ENCODE measurements at places on chromosomes 13 and 19. TPM values are rescaled to one million over a fixed set of nuclear protein-coding genes. Genes with fewer than 3 reads are reported as not detected.

GRCh38 chr19:48182434-48182833 lies 12.0 kb downstream of the ZSWIM9 start:
- no peak for DNase-seq

DNA sequence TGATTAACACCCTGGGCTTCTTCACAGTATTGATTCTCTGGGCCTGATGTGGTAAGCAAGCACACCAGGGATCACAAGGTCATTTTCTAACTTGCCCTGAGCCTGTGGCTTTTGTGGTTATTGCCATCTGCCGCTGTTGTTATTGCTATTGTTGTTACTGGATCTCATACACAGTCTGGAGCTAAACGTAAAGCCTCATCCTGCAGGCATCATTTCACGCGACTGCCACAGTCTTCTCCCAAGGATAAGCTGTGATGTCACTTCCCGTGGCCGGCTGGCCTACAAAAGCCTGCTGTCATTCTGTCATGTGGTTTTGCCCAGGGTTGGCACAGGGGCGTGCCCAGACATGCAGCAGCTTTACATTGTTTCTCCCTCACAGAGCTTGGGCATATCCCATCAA lies 154.0 kb upstream of the GPR12 start:
- peak; percentile 83 for DNase-seq

- peak; percentile 83 for DNase-seq
These were observed 11.4 kb downstream of the RTN2 start for GRCh38 chr19:45485305-45486077.

DNA sequence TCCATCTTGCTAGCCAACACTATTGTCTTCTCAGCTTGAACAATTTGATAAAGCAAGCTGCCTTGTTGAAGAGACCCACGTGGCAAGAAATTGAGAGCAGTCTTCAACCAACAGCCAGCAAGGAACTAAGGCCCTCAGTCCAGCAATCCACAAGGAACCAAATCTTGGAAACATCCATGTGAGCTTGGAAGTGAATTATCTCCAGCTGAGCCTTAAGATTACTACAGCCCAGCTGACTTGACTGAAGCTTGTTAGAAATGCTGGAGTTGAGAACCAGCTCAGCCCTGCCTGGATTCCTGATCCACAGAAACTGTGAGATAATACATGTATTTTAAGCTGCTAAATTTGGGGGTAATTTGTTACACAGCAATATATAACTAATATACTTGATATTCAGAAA lies 26.2 kb upstream of the DCT start:
- DNase-seq = no peak

DNA sequence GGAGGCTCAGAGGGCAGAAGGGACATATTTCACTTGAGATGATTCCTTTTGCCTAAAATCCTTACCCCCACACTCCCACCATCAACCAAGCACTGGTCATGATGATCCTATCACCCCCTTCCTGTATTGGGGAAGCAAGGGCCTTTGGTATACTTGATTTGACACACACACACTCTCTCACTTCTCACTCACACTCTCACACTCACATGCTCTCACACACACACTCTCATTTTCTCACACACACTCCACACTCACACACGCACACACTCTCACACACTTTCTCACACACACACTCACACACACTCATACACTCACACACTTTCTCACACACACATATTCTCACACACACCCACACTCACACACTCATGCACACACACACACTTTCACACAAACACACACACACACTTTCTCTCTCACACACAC lies 8.6 kb downstream of the RGCC start:
- no peak for DNase-seq

DNA sequence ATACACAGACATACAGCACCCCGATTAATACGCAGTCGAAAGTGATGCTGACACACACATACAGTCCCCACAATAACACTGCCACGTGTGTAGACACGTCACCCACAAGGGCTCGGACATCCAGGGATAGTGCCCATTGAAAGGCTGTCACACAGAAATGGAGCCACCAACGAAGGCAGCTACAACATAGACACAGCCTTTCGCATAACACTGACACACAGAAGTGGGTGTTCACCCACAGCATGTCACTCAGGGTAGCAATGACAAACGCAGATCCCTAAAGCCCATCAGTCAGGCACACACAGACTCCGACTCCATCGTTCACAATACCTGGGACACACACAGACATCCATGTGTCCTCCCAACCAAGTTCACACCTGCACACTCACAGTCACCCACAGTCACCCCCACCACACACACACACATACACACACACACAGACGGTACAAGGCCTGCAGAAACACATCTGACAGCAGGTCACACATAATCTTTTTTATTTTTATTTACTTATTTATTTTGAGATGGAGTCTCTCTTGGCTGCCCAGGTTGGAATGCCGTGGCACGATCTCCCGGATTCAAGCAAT lies 10.4 kb upstream of the NANOS3 start:
- DNase-seq = no peak

DNA sequence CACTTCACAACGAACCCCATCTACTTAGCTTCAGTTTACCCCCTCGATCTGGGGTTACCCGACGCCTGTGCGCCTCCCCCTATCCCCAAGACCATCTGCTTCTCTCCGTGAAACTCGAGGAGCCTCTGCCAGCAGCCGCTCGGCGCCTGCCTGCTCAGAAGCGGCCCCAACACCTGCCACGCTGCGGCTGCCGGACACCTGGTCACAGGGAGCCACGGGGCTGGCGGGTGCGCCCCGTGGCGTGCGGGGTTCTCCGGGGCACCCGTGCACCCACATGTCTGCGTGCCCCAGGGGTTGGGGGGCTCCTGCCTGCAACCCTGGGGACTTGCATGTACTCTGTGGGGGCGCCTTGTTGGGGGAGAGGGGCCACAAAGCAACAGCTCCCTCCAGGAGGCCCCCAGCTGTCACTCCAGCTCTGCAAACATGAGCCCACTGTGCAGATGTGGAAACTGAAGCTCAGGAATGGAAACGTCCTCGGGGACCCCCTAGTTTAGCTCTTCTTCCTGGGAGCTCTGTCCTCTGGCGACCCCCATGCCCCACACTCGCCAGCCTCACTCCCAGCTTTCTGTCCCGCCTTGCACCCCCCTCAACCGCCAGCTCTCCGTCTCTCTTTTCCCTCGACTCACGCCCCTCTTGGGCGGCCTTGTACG lies 7.0 kb upstream of the SEMA6B start:
- no peak for DNase-seq

GRCh38 chr19:44677019-44677811 lies 5.9 kb downstream of the CEACAM19 start:
- peak; percentile 56 for DNase-seq

GRCh38 chr13:97710797-97711196 lies 242.7 kb upstream of the IPO5 start:
- peak; percentile 42 for DNase-seq

GRCh38 chr19:14603990-14604387 lies 21.1 kb downstream of the CLEC17A start:
- DNase-seq = no peak

ATXN8OS gene
- total RNA-seq = not detected

SHD gene
- not detected for total RNA-seq

NCR1 gene
- not detected for total RNA-seq

CD70 gene
- total RNA-seq = not detected

STK24 gene
- 168 TPM for total RNA-seq

LRRC4B gene
- total RNA-seq = not detected
